ENCODE measurements at places on chromosomes 13 and 19.

DNA sequence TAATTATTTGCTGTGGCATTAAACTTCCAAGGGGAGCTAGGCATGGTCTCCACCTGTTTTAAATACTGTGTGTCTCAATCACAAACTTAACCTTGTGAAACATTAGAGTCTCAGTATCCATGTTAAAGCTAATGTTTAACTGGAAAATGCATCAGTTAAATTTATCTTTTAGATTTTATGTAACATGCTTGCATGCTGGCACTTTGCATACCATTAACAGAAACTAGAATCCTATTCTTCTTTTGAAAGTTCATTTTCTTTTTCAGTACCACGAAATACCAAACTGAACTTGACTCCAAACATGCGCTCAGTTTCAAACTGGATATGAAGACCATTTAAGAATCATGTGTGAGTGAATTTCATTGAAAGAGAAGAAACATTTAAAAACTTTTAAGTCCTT is 328.9 kb upstream of the SLC10A2 start:
- DNase-seq = no peak

DNA sequence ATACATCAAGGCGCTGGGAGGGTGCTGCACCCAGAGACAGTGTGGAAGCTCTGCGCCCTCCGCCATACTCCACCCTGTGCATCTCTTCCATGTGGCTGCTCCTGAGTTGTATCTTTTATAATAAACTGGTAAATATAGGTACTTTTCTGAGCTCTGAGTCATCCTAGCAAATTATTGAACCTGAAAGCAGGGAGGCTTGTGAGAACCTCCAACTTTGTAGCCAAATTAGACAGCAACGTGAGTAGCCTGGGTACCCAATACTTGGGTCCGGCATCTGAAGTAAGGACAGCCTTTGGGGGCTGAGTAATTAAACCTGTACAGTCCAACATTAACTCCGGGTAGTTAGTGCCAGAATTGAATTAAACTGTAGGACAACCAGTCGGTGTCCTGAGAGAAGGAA is 57.4 kb downstream of the RUBCNL start:
- no peak for DNase-seq

- DNase-seq = no peak
Measured at GRCh38 chr13:100544866-100545683, 43.5 kb downstream of the GGACT start.

GRCh38 chr13:84985860-84986259 is 813.4 kb downstream of the SLITRK6 start:
- no peak for DNase-seq

GRCh38 chr19:40716031-40716481 is 630 bp downstream of the COQ8B start:
- DNase-seq = peak; percentile 92

DNA sequence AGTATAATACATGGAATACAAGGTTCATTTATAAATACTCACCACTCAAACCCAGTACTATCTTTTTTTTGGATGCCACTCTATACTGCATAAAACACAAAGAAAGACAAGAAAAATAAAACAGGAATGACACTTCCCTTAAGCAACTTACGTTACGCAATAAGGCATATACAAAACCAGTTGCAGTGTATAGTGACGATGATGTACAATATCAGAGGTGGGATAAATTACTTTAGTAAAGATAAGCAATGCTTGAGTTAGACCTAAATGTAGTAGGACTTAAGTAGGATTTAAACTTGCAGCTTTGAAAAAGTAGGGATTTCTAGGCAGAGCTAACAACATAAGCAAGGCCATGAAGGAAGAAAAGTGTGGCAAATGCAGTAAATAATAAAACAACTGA is 374.9 kb downstream of the SPRY2 start:
- DNase-seq = no peak

GRCh38 chr13:98944336-98944735 is 33.5 kb downstream of the DOCK9 start:
- DNase-seq = no peak
